ENCODE measurements at places on chromosomes 12 and 14. TPM values are rescaled to one million over a fixed set of nuclear protein-coding genes. Genes with fewer than 3 reads are reported as not detected.

Gene TSPAN19
- not detected for total RNA-seq

Gene RASAL1
- total RNA-seq: not detected

Gene RBM23
- 53.8 TPM for total RNA-seq

Gene NANOG
- total RNA-seq: 0.35 TPM

Gene LRRK2
- total RNA-seq: 16.3 TPM

Data from mesenteric fat pad (tissue), 1 donor.